ENCODE measurements at places on chromosomes 7 and 10. TPM values are rescaled to one million over a fixed set of nuclear protein-coding genes. Genes with fewer than 3 reads are reported as not detected.
A peak's percentile ranks its signal among the peaks of the same experiment; 100 is the strongest.

- no peak for DNase-seq
Observed at GRCh38 chr10:45241865-45242520, 73.4 kb downstream of the OR13A1 start.

GRCh38 chr7:82957521-82957920 lies 205.2 kb downstream of the PCLO start:
- no peak for DNase-seq

DNA sequence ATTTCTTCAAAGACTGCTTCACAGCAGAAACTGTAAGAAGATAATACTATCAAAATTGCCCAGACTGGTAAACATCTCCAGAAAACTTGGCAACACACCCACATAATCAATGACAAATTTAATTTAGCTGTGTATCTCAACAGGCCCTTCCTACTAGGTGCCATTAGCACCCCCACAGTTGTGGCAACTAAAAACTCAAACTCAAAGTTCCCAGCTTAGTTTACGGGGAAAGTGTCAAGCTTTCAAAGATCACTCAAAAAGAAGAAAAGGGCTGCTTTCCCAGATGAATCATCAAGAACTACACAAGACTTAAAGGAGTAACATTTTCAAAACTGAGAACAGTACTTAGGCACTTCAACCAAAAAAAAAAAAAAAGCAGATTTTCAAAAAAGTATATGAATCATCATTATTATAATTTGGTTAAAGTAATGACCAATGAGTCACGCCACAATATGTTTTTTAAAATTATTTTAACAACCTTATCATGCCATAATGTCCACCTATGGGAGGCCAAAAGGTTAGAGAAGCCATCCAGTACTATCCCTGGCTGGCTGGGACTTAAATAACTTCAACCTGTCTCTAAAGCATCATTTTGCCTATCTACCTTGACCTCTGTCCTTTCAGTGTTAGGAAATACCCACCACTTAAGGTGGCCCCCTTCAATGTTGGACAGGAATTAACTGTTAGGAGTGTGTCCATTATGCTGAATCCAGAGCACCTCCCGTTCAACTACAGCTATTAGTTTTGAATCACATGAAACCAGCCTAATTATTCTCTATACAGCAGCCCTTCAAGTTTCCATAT lies 90.8 kb downstream of the ZFAND4 start:
- no peak for DNase-seq

- no peak for DNase-seq
Observed at GRCh38 chr7:16779051-16779450, 25.5 kb downstream of the TSPAN13 start.

DNA sequence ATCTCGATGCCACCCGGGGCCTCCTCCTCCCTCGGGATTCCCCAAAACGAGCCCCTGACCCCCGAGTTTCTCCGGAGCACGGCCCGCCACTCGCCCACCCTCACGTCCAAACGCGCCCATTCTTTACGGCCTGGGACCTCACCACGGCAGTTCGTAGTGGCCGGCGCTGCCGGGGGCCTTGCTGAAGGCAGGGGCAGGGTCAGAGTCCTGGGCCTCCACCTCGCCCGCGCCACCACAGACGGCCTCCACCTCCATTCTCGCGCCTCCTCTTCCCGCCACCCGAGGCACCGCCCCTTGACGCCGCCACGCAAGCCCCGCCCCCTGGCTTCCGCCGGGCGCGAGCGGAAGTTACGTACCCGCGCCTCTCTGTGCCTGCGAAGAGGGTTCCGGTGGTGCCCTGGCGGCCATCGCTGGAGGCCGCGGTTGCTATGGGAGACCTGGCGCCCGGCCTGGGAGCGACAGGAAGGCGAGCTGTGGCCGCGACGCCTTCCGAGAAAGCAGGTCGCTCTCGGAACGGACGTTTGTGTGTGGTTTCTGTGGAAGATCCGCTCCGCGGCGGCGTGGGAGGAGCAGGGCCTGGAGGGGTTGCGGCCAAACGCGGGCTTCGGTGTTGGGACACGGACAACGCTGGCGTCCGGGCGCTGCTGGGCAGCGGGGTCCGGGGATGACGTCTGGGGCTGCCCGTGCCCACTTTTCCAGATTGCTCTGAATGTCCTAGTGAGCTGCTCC lies at the start of gene RFC2:
Gene RFC2 (minus strand): TSS at position 271 of the 729 bp plus-strand sequence. CDS start 16 bp downstream, at position 255.
- DNase-seq, result peak; percentile 86

GRCh38 chr7:139916717-139917395 lies 87.8 kb downstream of the TBXAS1 start:
- no peak for DNase-seq

- DNase-seq, result no peak
Observed at GRCh38 chr10:122255509-122256301, 15.4 kb upstream of the BTBD16 start.

GRCh38 chr10:93996551-93996950 lies 2.8 kb downstream of the PLCE1 start:
- DNase-seq, result no peak

DNA sequence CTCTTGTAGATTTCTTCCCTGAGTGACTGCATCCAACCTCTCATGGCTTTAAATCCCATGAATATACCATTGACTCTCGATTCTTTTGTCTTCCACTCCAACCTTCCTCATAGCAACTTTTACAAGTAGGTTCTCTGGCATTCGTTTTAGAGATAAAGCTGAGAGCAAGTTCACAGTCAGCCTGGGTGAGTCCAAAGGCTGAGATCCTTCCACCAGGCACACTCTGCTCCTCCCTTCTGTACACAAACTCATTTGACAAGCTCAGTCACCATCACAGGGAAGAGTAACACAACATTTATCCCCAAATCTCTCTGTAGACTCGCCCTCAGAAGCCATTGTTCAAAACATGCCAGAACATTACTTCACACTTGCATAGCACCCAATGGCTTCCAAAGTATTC lies 10.9 kb downstream of the CTTNBP2 start:
- no peak for DNase-seq

GRCh38 chr7:71739520-71740173 lies 607.7 kb downstream of the GALNT17 start:
- no peak for DNase-seq

DNA sequence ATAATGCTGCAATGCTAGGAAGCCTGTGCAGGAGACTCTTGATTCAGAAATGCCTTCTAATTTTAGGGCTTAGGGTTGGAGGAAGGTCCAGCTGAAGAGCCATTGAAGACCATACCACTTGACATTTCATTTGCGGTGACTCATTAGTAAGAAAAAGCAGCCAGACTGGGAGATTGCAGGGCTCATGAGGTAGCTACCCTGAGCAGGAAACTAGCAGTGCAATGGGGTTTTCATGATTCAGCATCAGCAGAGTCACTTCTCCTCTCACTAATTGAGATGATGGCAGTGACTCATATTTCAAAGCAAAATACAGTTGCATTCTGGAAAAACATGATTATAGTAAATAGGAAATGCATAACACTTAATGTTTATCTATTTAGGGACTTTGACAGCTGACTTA lies 434.1 kb downstream of the DNAJB9 start:
- no peak for DNase-seq

- peak; percentile 48 for DNase-seq
Observed at GRCh38 chr7:134724606-134725005, 54.8 kb upstream of the CALD1 start.

DNA sequence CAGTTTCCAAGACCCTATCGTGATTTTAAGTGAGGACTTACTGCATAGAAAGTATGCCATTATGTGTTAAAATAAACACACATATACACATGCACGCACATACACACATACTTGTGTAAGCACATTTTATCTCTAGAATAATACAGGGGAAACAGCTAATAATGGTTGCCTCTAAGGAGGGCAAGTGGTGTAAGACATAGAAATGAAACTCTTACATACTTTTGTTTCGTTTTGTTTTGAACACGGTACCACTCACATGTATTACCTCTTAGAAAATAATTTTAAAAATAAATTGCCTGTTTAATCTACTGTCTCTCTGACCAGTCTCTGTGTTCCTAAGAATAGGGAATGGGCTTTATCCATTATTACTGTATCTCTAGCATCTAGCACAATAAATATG lies 49.2 kb downstream of the HERPUD2 start:
- DNase-seq, result no peak

DNA sequence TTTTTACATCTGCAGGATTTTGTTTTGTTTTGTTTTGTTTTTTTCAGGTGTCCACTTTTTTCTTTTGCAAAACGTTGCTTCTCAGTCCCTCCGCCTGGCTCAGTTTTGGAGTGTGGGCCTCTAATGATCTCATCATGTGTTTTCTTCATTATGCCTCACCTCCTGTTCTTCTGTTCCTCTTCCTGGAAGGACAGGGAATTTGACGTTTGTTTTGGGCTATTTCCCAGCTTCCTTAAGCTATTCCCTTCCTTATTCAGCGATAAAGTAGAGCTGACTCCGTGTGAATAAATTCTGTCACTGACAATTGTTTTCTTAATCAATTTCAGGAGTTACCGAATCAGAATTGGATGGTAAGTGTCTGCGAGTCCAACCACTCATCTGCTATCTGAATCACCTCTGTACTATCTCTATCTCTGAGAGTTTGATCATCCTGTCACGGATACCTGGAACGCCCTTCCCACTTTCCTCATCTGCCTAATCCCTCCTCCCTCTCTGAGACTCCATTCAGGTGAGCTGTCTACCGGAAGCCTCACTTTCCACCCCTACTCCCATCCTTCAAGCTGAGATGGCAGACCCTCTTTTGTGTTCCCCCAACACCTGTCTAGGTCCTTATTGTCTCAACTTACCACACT lies 218.4 kb downstream of the GATA3 start:
- DNase-seq, result no peak

DNA sequence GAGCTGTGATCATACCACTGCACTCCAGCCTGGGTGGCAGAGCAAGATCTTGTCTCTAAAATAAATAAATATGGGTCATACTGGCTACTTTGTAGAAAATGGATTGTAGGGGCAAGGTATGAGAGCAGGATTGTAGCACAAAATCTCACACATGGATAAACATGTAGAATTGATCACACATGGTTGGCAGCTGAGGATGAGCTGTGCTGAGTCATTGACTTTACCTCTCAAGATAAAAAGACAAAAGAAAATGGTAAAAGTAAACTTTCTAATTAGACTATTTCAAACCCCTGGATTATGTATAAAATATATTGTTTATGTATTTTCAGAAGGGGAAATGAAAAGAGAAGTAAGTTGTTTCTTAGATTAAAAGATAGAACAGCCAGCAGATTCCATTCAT lies 69.3 kb downstream of the APBB1IP start:
- DNase-seq, result no peak

DNA sequence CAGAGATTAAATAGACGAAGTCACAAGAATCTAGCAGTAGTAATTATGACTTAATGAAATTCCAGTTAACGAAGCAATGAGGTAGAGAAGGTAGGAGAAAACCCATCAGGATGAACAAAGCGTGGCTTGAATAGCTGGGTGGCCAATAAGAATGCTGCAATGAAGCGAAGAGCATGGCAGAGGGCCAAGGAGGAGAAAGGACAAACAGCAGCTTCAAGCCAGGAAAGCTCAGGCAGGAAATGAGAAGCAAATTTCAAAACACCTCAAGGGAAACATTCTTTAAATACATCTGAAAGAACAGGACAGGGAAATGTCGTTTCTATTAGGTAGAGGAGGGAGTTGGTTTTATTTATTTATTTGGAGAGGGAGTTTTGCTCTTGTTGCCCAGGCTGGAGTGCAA lies 122.5 kb downstream of the KIAA1217 start:
- DNase-seq, result no peak

DNA sequence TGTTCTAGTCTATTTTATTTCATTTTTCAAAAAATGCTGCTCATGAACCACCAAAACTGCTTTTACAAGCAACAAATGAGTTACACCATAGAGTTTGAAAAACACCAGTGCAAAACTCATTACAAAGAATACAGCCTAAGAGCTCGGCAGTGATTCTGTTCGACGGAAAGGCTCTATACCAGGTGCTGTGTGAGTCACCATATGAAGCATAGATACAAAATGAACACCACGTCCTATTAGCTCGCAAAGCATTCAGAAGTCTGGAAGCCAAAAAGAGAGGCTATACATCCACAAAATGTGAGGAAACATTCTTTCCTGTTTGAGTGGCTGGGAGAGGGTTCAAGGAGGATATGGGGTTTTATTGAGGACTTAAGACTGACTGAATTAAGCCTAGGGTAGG lies 136.1 kb downstream of the ATE1 start:
- no peak for DNase-seq

DNA sequence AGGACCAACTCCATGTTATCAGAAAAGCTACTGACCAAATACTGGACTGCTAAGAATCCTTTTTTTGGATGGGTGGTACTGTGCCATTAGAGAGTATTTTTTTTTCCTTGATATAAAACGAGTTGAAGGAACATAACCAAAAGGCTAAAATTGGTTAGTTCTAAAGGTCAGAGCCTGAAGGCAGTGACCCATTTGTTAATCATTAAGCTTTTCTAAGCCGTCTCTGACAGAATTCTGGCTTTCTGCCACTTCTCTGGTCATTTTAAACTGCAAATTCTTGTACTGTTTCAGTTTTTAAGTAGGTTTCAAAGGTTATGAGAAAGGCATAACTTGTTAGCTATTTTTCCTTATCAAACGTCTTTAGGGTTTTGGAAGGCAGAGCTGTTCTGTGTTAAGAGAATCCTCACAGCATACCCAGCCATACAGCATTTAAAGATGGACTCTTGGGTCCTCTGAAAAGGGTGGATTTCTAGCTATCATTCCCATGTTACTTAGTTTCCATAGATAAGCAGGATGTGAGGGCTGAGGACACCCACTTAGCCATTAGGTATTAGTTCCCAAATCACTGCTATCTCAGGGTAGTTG lies 196.8 kb downstream of the RNLS start:
- DNase-seq, result no peak

DNA sequence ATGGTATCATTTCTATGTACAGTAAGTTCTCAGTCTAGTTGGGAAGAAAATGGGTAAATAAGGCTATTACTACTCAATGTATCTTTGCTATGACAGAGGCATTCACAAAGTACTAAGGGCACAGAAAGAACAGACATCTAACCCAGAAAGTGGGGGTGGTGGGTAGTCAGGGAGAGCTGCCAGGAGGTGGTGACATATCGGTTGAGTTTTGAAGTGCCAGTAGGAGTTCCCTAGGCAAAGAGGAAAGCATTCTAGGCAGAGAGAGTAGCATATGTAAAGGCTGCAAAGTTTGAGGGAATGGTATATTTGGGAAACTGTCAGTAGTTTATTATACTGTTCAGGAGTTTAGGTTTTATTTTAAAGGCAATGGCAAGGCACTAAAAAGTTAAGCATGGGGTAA lies 282.8 kb downstream of the PHTF2 start:
- DNase-seq, result no peak

The RNF32 gene
- total RNA-seq, result 3.4 TPM

The MMRN2 gene
- total RNA-seq, result 8.3 TPM

The PSMC2 gene
- 121 TPM for total RNA-seq

The KLLN gene
- total RNA-seq, result 1.4 TPM

The DPYSL4 gene
- 5.4 TPM for total RNA-seq

The SMIM30 gene
- total RNA-seq, result 55.8 TPM

The SPDYE3 gene
- not detected for total RNA-seq

The DBNL gene
- total RNA-seq, result 39.4 TPM
